Naive thymus-derived CD8-positive, alpha-beta T cell (primary cell): ENCODE measurements at places on chromosomes 11 and 22.

DNA sequence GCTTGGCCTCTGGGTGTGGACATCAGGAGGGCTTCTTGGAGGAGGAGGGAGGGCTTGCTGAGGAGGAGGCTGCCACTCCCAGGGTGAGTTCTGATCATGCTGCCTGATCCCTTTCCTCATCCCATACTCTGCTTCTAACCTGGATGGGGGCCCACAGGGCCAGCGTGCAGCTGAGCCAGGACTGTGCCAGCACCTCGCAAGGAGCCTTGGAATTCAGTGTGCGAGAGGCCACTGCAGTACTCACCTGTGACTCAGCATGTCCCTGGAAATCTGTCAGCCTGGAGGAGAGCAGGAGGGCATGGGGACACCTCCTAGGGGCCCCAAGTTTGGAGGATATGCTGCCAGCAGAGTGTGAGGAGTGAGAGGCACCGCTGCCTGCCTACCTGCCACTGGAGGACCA is 4.2 kb upstream of the GAB4 start:
- no peak for DNase-seq

DNA sequence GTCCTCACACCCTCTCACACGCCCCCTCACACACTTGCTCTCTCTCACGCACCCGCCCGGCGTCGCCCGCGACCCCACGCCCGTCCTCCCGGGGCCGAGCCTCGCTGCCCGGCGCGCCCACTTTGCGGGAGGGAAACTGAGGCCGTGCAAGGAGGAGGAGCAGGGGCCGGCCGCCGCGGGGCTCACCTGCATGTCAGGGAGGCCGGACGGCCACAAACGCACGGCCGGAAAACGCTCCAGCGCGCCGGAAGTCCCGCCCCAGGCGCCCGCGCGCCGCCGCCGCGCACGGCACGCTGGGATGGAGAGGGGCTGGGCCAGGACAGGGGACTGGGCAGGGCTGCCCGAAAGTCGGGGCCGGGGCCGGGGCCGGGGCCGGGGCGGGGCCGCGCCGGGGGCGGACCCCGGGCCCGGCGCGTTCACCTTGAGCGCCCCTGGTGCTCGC is at the start of gene CHID1:
CHID1 (minus strand) TSS at position 222 of the 442 bp plus-strand sequence. CDS start 5,994 bp downstream, outside the sequence.
- DNase-seq, result peak; percentile 74

DNA sequence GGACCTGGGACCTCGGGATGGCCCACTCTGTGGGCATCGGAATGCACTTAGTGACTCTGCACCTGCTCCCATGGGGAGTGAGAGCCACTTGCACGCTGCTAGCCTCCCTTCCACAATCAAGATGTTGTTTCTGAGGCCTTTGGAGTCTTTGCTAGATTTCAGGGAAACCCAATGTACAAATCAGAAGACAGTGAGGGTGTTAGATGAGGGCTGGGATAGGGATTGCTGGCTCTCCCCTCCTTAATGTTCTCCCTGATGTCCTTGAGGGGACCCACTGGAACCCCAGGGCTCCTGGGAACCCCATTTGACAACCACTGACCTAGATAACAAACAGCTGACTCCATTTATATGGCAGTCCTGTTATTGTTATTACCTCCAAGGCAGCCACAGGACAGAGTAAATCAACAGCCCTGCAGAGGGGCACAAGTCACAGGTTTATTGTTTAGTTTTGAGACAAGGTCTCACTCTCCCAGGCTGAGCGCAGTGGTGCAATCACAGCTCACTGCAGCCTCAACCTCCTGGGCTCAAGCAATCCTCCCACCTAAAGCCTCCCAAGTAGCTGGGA is 31.3 kb upstream of the COMT start:
- DNase-seq, result no peak

GRCh38 chr11:61516675-61517572 is 8.4 kb downstream of the LRRC10B start:
- peak; percentile 68 for DNase-seq

- no peak for DNase-seq
Observed at GRCh38 chr11:1576825-1577224, 4.8 kb upstream of the DUSP8 start.

DNA sequence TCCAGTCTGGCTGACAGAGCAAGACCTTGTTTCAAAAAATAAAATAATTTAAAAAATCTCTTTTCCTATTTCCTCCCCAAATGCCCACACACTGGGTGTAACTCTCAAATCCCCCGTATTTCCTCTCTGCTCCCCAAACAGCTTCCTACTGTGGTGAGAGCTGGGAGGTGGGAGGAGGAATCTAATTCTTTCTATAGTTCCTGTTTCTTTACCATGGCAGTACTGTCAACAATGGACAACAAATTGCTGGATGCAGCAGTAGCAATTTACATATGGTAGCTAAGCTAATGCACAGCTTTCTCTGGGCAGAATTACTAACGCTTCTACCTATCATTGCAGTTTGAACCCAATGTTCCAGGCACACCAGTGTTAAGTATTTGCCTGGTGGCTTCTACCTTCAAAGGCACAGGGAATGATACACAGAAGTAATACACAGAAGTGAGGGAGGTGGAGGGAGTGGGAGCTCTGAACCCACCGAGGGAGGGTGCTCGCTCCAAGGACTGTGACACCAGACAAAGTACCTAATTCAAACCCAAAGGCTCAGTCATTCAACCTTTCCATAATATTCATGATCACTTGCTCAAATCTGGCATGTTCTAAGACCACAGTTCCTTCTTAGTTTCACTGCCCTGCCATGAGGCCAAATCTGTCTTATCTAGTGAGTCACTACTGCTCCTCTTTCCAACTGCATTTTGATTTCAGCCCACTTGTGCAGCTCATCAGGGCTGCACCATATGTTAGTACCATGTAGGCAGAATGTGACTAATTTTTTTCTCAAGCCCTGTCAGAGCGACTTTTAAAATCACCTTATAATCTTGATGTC is 37.9 kb downstream of the CELF1 start:
- no peak for DNase-seq

DNA sequence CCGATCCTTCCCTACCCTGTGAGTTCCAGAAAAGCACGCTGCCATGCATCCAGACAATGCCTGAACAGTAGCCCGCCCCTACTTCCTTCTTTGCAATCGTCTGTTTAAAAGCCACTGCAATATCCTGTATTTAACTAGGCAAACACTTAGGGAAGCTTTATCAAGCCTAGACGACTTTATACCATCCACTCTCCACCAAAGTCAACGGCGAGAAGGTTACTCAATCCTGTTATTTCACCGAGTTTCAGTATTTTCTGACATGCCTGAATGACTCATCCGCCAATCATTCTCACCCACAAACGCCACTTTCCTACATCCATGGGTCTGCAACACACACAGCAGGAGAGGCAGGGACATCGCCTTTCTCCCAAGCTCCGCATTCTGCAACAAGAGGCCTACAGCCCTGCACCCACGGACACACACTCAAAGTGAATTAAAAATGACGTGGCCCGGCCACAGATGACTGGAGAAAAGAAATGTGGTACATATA is 9.3 kb downstream of the CELSR1 start:
- no peak for DNase-seq

DNA sequence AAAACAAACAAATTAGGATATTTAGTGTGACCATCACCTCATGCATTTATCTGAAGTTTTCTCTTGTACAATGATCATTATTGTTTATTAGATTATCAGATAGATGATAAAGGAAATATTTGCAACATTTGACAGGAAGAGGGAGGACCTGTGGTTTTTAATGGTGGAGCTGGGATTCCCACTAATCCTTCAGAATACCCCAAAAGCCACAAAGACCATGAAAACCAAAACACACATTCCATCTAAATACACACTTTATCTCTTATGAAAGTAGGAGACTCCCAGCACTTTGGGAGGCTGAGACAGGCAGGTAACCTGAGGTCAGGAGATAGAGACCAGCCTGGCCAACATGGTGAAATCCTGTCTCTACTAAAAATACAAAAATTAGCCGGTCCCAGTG is 7.6 kb upstream of the NDUFV1 start:
- DNase-seq, result no peak

GRCh38 chr11:124646148-124646547 is 23.5 kb downstream of the TBRG1 start:
- no peak for DNase-seq

DNA sequence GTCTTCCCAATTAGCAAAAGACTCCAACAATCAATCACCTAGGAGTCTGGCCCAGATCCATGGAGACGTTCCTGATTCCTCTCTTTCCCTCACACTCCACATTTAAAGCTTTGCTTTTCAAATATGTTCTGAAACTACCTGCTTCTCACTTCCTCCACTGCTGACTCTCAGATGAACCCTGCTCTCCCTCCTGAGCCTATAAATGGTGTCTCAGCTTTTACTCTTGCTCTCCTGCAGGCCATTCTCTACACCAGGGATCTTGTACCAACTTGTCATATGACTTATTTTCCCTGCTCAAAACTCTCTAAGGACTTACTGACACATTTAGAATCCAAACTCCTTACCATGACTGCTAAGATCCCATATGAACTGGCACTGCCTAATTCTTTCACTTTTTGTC is 138.4 kb upstream of the DDI1 start:
- no peak for DNase-seq

- no peak for DNase-seq
Observed at GRCh38 chr22:50338860-50339462, 4.2 kb upstream of the PPP6R2 start.

DNA sequence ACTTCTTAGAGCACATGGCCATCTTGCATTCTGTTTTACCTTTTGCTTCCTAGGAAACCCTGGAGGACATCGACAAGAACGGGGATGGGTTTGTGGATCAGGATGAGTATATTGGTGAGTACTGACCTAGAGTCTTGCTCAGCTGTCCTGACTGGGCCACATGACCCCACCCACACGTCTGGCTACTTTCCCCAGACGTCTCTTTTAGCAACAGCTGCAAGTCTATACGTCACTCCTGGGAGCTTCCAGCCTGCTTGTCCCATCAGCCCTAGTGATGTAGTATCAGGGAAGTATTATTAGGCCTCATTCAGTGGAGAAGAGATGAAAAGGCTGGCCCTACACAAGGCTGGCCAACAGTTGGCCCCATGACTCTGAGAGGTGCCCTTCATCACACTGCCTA is 9.6 kb downstream of the RCN1 start:
- no peak for DNase-seq

DNA sequence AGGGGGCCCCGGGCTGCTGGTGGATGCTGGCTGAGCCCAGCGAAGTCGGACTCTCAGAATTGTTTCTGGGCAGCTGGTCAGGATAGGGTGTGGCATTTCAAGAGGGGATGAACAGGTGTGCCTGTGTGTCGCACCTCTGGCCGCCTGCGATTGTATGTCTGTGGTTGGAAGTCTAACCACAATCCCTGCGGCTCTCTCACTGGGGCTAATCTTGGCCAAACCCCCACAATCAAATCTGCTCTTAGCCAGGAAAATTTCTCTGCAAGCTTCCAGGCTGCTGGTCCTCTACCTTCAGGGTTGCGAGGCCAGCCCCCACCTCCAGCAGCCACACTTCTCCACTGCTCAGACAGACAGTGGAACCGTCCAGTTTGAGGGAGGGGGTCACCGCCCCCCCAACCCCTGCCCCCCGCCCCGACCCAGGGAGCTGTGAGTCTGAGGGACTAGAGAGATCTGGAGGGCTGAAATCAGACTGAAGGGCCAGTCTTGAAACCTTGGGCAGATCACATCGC is 953 bp downstream of the ATG16L2 start:
- no peak for DNase-seq

DNA sequence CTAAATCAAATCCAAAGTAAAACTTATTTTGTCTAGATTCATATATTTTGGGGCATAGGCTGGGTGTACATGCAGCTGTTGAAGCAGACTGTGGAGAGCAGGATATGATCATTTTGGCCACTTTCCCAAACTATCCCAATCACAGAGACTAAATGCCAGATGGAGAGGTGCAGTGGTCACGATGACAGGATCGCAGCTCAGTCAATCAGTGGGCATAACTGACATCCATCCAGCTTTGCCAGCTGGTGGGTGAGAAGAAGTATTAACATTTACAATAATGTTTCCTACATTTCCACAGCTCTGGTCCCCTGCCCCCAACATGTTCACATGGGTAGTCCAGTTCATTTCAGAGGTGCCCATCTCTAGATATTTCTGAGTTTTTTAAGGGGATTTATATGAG is 255.5 kb upstream of the SESN3 start:
- no peak for DNase-seq

GRCh38 chr11:122788781-122789535 is 49.3 kb upstream of the CRTAM start:
- DNase-seq, result no peak

DNA sequence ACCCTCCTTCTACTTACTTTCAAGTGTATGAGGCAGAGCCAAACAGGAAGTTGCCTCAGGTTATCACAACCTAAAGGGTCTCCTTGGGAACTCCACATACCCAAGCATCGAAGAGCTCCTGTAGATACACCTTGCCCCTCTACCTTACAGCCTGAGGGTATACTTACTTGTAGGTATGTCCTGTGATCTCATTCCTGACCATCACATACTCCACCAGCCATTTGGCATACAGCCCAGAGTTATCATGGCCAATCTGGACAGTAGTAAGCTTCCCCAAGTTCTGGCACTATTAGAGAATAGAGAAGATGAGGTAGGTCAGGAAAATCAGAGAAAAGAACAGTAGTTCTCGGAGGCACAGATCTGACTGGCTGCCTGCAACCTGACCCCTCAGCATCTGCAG is 53.4 kb upstream of the SCUBE2 start:
- no peak for DNase-seq

GRCh38 chr11:67098799-67099429 is 20.1 kb upstream of the KDM2A start:
- DNase-seq, result no peak

GRCh38 chr11:121930004-121930965 is 185.7 kb downstream of the BLID start:
- DNase-seq, result no peak

DNA sequence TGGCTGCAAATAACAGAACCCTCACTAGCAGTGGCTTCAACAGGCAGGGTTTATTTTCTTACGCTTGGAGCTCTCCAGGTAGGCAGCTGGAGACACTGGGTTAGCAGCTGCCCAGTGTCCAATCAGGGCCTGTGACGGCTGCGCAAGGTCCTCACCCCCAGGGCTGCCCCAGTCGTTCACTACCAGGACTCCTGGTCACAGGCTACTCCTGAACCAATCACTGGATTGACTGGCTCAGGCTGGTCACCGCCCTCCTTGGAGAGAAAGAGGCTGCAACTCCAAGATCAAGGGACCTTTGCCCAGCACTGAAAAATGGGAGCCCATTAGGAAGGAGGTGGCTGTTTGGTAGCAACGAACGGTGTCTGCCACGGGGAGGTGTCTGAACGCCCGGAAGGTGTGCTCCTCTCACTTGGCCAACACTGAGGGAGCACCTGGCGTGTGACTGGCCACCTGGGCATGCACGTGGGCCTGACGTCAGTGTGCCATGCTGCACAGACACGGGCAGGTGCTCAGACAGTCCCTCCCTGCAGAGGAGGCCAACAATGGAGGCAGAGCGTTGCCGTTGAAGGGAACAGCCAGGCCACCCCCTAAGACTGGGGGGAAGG is 5.1 kb downstream of the ARSA start:
- DNase-seq, result no peak

GRCh38 chr22:24315367-24315966 is 44.8 kb downstream of the SPECC1L start:
- DNase-seq, result no peak
